ENCODE measurements at places on chromosomes 2 and 18.

GRCh38 chr2:124640221-124640750, 615.2 kb downstream of the CNTNAP5 start:
- no peak for DNase-seq

- no peak for DNase-seq
Observed at GRCh38 chr2:241344925-241345651, 11.0 kb upstream of the FARP2 start.

- no peak for DNase-seq
Observed at GRCh38 chr2:130365963-130366362, 10.1 kb downstream of the PTPN18 start.

- no peak for DNase-seq
Observed at GRCh38 chr2:200585730-200586643, at the start of gene AOX1. AOX1 (plus strand) TSS chr2:200586014; CDS start chr2:200586109, 95 bp downstream.

DNA sequence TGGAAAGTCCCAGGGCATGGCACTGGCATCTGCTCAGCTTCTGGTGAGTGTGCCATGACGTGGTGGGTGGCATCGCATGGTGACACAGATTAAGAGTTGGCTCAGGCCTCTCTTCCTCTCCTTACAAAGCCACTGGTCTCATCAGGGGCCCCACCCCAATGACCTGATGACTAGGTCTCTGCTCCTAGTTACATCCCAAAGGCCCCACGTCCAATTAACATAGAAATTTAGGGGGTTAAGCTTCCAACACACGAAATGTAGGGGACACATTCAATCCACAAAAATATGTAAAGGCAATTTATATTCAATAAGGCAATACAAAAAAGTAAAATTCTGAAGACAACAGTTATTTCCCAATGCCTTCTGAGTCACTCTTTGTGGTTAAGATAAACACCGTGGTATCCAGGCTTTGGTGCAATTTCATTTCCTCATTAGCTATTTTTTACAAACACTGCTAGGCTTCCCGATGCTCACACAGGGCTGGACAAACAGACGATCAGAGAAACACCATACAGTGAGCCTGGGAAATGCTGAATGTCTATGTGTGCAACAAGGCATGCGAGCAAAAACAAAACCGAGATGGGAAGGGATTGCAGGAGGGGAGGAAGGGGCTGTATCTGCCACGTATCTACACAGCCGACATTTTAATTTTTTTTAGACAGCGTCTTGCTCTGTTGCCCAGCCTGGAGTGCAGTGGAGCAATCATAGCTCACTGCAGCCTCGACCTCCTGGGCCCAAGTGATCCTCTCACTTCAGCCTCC, 67.2 kb downstream of the MBP start:
- no peak for DNase-seq

DNA sequence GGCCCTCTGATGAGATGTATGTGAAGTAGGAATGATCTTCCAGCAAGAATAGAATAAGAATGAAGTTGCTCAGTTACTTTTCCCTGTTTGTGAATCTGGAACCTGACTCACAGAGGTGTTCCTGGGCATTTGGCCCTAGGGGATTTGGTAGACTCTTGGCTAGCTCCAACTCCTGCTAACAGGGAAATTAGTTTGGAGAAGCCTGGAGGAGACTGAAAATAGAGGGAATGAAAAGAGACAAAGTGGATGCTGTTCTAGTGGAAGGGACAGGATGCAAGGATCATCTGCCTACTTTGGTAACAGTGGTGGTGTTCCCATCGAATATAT, 19.6 kb downstream of the TMEM17 start:
- DNase-seq, result no peak

DNA sequence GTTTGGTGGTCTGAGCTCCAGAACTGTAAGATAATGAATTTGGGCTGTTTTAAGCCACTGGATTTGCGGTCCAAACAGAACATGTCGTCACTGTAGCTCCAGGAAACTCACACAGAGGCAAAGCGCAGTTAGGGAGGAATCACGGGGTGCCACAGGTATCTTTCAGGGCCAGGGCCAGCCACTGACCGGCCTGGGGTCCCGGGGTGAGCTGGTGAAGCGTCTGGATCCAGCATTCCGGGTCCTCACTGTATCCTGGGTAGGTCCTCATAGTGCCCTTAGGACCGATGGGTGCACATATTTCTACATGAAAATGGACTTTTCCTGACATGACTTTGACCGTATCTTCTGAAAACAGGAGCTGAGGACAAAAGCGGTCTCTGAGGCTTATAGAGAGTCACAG, 196.0 kb upstream of the HDAC4 start:
- DNase-seq, result no peak

DNA sequence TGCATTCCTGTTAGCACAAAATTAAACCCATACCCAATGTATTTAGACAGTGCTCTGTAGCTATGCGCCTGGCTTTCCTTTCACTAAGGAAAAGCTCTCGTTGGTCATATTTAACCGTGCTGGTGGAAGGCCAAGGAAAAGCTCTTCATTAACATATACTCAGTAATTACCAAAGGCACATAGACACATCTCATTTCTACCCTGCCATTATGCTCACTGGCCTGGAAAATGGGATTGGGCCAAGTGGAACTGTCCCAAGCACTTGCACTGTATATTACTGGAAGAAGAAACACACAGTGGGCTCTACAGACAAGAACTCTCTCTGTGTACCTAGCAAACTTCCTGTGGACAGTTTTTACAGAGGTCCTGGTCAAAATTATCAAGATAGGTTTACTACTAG, 274.4 kb downstream of the ERBB4 start:
- no peak for DNase-seq
